ENCODE measurements at places on chromosomes 6 and 20.

DNA sequence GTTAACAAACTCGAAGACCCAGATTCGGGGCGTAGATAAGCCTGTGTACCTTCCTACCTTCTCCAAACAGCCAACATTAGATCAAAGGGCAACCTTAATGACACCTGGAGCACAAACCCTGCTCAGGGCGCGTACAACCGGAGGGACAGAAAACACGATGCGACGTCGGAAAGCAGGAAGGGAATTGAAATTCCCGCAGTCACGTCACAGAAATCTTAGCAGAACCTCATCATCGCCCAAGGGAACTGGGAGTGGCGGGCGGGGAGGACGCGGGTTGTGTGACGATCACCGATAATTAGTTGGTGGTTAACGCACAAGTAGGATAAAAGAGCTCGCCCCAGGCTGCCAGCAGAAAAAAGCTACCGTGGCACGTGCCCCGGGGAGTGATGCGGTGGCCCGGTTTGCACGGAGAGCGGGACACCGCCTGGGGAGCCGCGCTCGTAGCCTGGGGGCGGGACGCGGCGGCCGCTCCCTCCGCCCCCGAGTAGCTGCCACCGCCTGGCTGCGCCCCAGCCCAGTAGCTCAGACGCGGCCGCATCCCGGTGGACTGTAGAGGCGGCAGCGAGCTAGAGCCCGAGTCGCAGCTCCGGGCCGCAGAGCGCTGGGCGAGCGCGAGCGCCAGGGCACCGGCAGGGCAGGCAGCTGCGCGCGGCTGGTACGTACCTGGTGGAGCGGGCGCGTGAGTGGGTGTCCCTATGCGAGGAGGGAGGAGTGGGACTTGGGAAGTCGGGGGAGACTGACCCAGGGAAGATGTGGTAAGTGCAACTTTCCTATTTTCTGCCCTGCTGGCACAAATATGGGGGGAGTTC lies at the start of gene PKIB:
TSS of gene PKIB (plus strand) at position 525 of the 809 bp plus-strand sequence. CDS start 107,390 bp downstream, outside the sequence.
- DNase-seq, result no peak

DNA sequence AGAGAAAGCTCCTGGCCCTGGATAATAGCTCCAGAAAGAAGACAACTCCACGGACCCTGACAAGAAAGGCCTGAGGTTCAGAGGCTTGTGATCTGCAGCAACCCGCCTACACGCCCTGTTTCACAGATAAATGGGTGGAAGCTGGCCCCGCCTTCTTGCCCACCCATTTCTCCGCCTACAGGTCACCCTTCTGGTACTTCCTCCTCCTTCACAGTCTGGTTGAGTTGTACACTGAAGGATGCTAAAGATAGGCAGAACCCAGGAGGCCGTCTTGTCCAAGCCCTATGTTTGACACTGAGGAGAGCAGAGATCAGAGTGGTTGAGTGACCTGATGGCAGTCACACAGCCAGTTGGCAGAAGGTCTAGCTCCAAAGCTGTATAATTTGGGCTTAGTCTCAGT lies 34.2 kb upstream of the MDGA1 start:
- no peak for DNase-seq

DNA sequence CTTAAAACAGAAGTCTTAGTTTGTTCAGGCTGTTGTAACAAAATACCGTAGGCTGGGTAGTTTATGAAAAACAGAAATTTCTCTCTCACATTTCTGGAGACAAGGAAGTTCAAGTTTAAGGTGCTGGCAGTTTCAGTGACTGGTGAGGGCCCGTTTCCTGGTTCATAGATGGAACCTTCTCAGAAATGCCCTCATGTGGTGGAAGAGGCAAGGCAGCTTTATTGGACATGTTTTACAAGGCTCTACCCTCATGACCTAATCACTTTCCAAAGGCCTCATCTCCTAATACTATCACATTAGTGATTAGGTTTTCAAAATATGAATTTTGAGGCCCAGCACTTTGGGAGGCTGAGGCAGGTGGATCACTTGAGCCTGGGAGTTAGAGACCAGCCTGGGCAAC lies 2.4 kb downstream of the HEBP2 start:
- DNase-seq, result no peak

- DNase-seq, result no peak
These were observed 269.6 kb downstream of the CLIC5 start for GRCh38 chr6:45746046-45746445.

- no peak for DNase-seq
These were observed 38.0 kb upstream of the HSF2 start for GRCh38 chr6:122361314-122361979.

DNA sequence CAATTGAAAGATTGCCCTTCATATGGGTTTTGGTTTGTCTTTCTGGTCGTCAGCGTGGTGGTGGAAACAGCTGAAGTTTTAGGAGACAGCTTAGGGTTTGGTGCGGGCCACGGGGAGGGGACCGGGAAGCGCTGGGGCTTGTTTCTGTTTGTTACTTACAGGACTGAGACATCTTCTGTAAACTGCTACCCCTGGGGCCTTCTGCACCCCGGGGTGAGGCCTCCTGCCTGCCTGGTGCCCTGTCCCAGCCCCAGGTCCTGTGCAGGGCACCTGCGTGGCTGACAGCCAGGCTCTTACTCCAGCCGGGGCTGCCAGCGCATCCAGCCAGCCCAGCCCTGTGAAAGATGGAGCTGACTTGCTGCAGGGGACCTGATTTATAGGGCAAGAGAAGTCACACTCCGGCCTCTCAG lies 22.8 kb downstream of the NPEPL1 start:
- no peak for DNase-seq

DNA sequence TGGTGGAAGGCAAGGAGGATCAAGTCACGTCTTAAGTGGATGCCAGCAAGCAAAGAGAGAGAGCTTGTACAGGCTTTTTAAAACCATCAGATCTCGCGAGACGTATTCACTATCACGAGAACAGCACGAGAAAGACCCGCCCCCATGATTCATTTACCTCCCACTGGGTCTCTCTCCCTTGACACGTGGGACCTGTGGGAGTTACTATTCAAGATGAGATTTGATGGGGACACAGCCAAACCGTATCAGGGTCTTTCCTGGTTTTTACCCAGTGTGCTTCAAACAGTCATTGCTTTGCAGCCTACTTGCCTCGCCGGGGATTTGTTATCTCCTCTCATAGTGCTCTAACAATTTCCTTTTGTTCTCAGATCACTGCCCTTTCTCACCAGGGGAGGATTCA lies 108.2 kb downstream of the UST start:
- no peak for DNase-seq

- DNase-seq, result no peak
These were observed 47.2 kb downstream of the TRERF1 start for GRCh38 chr6:42404484-42404883.

DNA sequence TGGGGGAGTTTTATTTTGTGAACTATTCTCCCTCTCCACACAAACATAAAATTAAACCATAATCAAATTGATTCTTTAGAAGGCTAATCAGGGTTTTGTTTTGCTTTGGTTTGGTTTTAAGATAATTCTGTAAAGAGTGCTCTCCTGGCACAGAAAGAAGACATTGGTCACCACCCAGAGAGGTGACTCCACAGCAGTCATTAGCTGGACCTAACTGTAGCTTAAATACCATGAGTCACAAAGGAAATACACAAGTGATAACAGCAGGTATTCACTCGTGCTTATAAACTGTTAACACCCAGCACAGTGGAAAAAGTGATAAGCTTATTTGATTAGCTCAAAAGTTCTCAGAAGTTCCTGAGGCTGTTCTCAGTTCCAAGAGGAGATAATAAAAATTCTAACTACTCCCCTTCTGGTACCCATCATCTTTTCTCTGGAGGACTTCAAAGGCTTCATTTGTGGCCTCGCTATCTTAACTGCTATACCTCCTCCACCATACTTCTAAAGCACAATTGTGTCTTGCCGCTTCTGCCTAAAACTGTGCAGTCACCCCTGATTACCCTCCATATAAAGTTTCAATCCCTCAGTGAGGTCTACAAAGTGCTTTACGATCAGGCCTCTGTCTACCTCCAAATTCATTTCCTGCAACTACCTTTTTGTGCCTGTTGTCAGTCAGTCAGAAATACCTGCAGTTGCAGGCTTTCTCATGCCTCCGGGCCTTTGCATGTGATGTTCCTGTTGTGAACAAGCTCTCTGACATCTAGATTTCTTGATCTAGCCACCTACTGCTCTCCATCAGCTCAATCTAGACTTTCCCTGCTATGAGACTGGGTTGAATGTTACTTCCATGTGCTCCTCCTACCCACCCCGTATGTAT lies 201.1 kb downstream of the SAMD5 start:
- no peak for DNase-seq

DNA sequence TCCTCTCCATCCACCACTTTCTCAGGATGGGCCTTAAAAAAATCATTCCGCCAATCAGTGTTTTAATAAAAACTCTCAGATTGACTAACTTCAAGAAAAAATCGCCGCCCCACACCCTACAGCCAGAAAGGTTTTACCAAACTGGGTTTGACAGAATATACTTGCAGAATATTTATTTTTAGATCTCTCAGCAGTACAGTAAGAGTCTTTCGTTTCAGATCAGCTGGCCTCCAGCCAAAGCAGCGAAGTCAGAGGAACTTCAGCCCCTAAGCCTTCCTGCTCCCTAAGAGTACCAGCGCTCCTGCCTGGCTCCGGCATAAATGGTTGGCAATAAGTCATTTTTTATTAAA lies 24.7 kb downstream of the TBC1D7 start:
- no peak for DNase-seq

GRCh38 chr6:112539355-112539754 lies 192.2 kb downstream of the RFPL4B start:
- DNase-seq, result no peak

DNA sequence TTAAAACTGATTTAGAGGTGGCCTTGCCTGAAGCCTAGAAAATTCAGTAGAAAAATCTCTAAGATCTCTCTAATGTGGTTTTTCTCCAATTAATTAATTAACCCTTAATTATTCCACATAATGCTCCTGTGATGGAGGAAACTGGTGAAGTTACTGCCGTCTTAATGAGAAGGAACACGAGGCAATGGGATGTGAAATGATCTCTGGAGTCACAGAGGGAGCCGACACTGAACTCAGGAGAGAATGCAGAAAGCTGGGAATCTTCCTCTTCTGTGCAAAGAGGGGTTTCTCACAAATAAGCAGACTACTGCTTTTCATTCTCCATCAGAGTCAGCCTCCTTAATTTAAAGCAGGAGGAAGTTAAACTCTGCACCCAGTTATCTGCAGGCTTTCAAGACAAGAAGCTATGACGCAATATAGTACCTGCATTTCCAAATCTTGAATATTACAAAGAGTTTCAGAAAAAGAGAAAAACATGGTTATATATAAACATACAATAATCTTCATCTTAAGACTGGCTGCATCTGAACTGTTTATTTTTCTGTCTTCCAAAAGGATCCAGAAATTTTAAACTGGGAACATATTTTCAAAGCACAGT lies 18.1 kb upstream of the SNRPB2 start:
- DNase-seq, result no peak

GRCh38 chr6:125546841-125547251 lies 202.6 kb upstream of the HEY2 start:
- DNase-seq, result no peak

DNA sequence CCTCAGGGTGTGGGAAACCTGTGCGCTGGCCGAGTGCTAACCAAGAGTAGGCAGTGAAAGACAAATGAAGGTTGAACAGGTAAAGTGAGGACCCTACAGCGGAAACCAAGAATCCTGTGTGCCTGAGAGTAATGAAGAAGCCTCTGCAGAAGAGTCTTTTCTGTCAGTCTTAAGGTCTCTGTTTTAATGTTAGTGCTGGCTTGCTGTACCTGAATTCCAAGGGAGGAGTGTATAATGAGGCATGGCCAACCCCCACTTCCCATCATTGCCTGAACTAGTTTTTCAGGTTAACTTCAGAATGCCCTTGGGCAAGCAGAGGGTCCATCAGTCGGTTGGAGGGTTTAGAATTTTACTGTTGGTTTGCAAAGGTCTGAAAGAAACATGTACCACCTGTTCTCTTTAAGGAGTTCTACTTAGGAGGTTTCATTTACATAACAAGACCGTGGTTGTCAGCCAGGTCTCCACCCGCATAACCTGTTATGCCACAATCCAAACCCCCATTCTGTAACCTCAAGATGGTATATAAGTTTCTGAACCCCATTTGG lies 589 bp upstream of the PDCD2 start:
- DNase-seq, result no peak

DNA sequence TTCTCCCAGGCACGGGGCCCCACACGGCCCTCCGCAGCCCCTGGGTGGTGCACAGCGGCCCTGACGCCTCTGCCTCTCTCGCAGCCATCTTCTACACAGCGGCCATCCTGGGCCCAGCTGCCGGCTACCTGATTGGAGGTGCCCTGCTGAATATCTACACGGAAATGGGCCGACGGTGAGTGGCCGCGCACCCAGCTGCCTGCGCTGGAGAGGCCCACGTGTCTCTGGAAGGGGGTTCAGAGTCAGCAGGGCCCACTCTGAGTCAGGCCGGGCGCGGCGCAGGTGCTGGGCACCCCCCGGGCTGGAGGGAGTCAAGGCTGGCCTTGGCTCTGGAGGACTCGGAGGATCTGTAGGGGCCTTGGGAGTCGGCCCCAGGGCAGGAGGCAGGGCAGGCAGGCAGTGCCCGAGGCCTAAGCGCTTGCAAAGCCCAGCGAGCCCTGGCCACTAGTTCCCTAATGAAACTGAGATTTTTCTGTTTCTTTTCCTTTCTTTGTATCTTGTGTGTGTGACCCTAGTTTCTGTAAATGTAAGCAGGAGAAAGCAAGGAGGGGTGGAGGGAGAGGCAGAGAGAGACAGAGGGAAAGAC lies 16.4 kb downstream of the SLCO4A1 start:
- no peak for DNase-seq

- no peak for DNase-seq
These were observed 54.7 kb downstream of the ELOVL5 start for GRCh38 chr6:53294095-53294494.

- DNase-seq, result no peak
These were observed 313.7 kb downstream of the FOXC1 start for GRCh38 chr6:1923449-1923848.

GRCh38 chr6:121695329-121695728 lies 259.9 kb downstream of the GJA1 start:
- DNase-seq, result no peak

DNA sequence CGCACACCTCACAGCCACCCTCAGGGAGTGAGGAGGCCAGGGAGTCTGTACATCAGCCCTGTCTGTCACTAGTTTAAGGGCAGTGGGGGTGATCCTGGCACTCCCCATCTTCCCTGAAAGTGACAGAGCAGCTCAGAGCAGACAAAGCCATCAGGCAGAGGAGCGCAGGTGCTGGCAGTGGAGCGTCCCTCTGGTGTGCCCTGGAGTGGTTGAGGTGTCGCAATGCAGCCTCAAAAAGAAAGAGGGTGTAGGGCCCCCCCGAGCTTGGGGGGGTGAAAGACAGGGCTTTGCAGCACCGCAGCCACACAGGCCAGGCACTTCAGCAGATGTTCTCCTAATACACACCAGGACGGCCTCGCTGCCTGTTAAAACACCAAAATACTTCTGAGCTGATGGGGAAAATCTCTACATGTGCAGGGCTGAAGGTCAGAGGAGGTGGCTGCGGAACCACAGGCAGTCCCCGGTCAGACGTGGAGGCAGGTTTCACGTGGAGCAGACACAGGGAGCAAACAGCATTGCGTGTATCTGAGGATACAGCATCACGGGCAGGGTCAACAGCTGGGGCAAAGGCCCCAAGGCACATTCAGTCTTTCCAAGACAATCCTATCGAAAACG lies 69.5 kb downstream of the PREX1 start:
- no peak for DNase-seq

Measured in NK-92 treated with Interleukin-12 subunit alpha and Interleukin-12 subunit beta, amount 100 ng/mL, for 24 hours (cell line).